ENCODE measurements at places on chromosomes 4 and X.

DNA sequence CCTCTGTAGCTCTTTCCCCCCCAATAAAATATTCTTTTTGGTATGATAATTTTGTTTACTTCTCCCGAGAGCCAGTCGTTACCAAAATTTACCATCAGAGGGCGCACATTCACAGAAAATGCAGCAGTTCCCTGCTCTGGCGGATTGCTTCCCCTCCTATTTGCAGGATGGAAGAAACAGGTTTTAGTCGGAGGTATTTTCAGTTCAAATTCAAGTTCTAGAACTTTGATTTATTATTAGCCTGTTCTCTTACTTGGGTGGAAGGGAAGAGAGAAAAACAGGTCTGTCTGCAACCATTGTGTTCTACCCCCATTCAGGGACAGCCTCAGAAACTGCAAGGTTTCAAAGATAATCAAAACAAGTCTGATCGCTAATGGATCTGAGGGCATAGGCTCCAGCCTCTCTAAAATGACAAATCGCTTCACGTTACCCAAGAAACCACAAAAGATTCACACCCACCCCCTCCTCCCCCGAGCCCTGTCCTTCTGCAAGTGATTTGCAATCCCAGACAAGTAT is 263.8 kb upstream of the RPS6KA3 start:
- peak; percentile 63 for DNase-seq

- DNase-seq, result no peak
Measured at GRCh38 chr4:171279131-171279530, 534.1 kb upstream of the GALNTL6 start.

GRCh38 chr4:1578251-1578773 is 105.8 kb downstream of the FAM53A start:
- no peak for DNase-seq

- DNase-seq, result no peak
Measured at GRCh38 chrX:153853180-153853901, 23.0 kb upstream of the PDZD4 start.

DNA sequence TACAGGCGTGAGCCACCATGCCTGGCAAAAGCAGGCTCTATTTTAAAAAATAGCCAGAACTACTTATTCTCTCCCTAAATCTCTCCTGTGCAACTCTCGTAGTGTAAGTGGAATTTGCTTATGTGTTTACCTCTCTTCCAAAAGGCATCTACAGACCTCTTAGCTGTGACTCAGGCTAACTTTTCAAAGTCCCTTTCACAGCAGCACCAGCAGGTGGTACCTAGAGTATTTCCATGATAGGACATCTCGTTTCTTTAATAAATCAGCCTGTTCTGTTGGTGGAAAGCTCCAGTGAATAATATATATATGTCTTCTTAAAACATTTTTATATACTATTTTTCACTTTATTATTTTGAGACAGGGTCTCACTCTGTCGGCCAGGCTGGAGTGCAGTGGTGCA is 89.0 kb downstream of the NSUN7 start:
- DNase-seq, result no peak

DNA sequence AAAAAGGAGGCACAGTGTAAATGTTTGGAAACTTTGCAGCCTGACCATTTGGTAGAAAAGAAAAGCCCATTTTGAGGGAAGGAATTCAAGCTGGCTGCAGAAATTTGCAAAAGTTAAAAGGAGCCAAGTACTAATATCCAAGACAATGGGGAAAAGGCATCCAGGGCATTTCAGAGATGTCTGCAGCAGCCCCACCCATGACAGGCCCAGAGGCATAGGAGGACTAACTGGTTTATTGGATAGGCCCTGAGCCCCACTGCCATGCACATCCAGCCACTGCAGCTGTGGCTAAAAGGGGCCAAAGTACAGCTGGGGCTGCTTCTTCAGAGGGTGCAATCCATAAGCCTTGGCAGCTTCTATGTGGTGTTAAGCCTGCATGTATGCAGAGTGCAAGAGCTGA is 104.9 kb downstream of the HS3ST1 start:
- DNase-seq, result no peak

DNA sequence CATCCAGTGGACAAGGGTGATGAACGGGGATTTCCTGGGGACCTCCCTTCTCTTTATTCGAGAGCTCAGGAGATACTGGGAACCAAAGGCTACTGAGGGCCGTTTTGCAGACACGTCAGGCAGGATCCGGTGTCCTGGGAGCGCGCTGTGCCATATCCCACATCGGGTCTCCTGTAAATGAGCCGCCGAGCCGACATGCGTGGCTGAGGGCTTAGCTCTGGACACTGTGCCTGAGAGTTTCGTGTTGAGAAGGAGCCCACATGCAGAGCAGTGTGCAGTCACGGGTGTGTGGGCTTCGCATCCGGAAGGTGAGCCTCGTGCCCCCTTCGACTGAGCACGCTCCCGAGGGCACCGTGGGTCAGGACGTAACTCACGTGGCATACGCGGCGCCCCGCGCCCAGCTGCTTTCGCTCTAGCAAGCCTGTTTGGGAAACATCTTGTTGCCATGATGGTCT is 28.5 kb upstream of the HGFAC start:
- no peak for DNase-seq

- DNase-seq, result no peak
Measured at GRCh38 chrX:397575-397974, 10.9 kb upstream of the PPP2R3B start.

Data from CD4-positive, alpha-beta T cell treated with Interferon alpha-2 for 1 hour (primary cell).